ENCODE measurements at places on chromosomes 4 and X. TPM values are rescaled to one million over a fixed set of nuclear protein-coding genes. Genes with fewer than 3 reads are reported as not detected.

- no peak for DNase-seq
Observed at GRCh38 chr4:4518747-4519146, 23.1 kb downstream of the STX18 start.

PWWP3B gene
- total RNA-seq = 1.2 TPM

DNA sequence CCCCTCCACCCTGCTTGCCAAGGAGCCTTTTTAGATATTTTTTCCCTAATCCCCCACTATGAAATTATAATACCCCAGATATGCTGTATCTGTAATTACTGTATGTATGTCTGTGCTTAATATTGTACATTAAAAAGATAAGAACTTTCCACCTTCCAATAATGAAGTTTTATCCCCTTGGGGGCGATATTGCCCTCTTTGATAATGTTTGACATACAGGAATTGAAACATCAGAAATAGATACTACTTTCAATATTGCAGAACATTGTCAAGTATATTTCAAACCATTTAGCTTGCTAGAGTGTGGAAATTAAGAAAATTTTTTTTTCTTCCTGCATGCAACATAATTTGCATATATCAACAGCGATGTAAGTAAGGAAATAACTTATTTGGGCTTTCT lies 58.9 kb downstream of the NAF1 start:
- no peak for DNase-seq

TMEM156 gene
- not detected for total RNA-seq

- no peak for DNase-seq
Observed at GRCh38 chr4:80751200-80751599, 279.3 kb upstream of the BMP3 start.

DNA sequence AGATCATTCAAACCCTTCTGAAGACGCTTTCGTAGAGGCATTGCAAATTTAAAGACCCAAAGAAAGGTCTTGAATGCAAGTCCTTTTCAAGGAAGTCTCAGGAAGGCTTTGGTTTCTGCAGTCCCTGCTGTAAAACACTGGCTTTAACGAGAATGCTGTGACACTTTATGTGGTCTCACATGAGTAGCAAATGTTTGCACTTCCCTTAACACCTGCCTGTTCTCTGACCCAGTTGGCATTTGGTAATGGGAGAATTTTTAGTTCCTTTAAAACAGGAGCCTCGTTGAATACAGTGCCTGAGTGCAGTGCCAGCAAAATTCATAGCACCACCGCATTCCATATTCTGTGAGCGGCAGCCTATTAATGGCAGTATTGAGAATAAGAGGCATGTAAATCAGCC lies 330.5 kb upstream of the PRKX start:
- DNase-seq = no peak

GRCh38 chr4:147550626-147551246 lies 66.5 kb upstream of the TMEM184C start:
- DNase-seq = no peak

GRCh38 chrX:118250445-118250844 lies 95.5 kb upstream of the WDR44 start:
- DNase-seq = no peak

- DNase-seq = no peak
Observed at GRCh38 chr4:156725257-156725656, 246.3 kb downstream of the PDGFC start.

CXXC4 gene
- not detected for total RNA-seq

- no peak for DNase-seq
Observed at GRCh38 chrX:11499076-11500044, 166.4 kb downstream of the ARHGAP6 start.

CT45A5 gene
- total RNA-seq = not detected
